ENCODE measurements at places on chromosomes 11 and 22.
A peak's percentile ranks its signal among the peaks of the same experiment; 100 is the strongest.

- DNase-seq, result peak; percentile 89
Observed at GRCh38 chr11:20031155-20032001, 128.9 kb downstream of the DBX1 start.

- DNase-seq, result peak; percentile 88
Observed at GRCh38 chr11:69145050-69145380, 10.7 kb upstream of the SMIM38 start.

- DNase-seq, result no peak
Observed at GRCh38 chr11:73989156-73989555, 6.5 kb upstream of the UCP2 start.

DNA sequence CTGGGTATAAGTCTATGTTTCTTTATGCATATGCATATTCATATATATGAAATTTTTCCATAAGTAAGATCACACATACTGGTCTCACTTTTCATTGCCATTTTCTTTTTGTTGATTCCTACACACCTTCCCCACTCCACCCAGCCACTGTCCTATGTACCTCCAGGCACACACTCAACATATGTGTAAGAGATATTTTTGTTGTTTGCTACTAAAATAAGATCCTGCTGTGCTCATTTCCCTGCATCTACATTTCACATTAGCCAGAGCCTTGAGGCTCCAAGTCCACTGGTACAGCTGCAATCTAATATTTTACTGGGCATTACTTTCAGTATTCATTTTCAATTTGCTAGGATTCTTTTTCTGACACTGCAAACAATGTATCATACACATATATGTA lies 8.1 kb upstream of the KRTAP5-10 start:
- no peak for DNase-seq
